ENCODE measurements at places on chromosomes 5 and 9.

DNA sequence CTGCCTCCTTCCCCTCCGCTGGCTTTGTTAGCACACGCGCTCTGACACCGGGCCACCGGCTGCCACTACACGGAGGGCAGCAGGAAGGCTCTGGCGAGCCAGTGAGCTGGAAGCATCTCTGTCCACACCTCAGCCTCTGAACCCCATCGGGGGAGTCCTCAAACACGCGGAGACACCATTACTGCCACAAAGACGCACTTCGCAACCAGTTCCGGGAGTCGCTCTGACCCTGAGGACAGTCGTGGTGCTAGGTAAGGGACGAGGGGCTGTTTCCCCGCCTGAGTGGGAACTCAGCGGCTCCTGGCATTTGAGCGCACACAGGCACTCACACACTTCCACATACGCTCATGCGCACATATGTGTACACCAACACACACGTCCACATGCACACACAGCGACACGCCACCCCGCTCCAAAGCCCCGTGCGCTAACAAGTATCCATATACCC is 160.0 kb downstream of the C9orf152 start:
- no peak for DNase-seq

- peak; percentile 73 for DNase-seq
Observed at GRCh38 chr5:143244990-143245389, 158.5 kb downstream of the NR3C1 start.

DNA sequence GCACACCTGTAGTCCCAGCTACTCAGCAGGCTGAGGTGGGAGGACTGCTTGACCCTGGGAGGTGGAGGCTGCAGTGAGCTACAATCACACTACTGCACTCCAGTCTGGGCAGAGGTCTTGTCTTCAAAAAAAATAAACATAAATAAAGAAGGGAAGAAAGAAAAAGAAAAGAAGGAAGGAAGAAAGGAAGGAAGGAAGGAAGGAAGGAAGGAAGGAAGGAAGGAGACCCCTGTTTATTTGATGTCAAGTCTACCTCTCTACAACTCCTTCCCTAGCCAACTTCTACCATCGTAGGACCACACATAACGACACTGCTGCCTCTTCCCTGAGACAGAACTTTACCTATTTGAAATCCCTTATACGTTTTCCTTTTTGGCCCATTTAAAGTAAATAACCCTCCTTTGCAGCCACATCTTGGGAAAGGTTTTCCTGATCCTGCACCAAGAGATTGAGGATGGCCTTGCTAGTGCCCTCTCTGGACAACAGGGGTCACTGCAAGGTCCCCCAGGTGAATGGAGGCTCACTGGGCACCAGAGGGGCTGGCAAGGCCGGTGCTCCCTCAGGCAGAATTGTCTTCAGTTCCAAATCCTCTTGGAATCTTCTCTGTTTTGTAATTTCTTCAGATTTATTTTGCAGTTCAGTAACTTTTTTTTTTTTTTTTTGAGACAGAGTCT is 10.5 kb downstream of the RPS14 start:
- DNase-seq = peak; percentile 71

- DNase-seq = no peak
Observed at GRCh38 chr5:101720033-101720432, 576.1 kb downstream of the SLCO4C1 start.

DNA sequence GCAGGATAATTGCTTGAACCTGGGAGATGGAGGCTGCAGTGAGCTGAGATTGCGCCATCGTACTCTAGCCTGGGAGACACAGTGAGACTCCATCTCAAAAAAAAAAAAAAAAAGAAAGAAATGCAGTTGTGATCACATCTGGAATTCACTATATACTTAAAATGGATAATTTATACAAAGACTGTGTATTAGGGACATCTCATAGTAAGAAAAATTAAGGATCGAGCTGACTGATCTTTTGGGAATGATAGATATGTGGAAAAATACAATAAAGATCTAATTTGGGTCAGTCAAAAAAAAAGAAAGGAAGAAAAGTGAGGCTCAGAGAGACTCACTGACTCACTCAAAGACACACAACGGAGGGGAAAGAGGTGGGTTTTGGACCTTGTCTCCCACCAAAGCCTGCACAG is 73.2 kb upstream of the STXBP1 start:
- DNase-seq = no peak

GRCh38 chr9:130526854-130527650 is 52.3 kb upstream of the FUBP3 start:
- DNase-seq = no peak
